ENCODE measurements at places on chromosomes 5 and 9.

DNA sequence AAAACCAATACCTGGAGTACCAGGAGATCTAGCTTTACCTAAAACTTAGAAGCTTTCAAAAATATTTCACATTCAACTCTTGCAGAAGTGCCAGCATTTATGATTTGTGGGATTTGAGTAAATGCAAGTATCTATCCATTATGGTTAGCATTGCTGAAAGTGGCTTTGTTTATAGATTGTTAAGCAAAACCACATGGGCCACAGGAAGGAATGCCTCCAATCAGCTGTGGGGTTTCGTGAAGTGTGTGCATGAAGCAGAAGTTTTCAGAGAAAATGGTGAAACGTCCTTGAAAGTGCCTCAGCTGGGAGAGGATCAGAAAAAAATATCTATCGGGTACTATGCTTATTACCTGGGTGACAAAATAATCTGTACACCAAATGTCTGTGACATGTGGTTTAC, 4.2 kb downstream of the LECT2 start:
- DNase-seq, result no peak

- no peak for DNase-seq
Measured at GRCh38 chr9:11757408-11757807, 935.8 kb upstream of the TYRP1 start.

GRCh38 chr9:28073270-28073669, 500.0 kb upstream of the C9orf72 start:
- DNase-seq, result no peak

- no peak for DNase-seq
Measured at GRCh38 chr9:91195372-91196012, 166.2 kb downstream of the AUH start.

Measured in activated CD8-positive, alpha-beta memory T cell treated with anti-CD3 and anti-CD28 coated beads for 48 hours (primary cell).